NCI-H446 treated with DMSO at 0.1 percent for 48 hours (cell line): ENCODE measurements at places on chromosomes 7 and 10.

DNA sequence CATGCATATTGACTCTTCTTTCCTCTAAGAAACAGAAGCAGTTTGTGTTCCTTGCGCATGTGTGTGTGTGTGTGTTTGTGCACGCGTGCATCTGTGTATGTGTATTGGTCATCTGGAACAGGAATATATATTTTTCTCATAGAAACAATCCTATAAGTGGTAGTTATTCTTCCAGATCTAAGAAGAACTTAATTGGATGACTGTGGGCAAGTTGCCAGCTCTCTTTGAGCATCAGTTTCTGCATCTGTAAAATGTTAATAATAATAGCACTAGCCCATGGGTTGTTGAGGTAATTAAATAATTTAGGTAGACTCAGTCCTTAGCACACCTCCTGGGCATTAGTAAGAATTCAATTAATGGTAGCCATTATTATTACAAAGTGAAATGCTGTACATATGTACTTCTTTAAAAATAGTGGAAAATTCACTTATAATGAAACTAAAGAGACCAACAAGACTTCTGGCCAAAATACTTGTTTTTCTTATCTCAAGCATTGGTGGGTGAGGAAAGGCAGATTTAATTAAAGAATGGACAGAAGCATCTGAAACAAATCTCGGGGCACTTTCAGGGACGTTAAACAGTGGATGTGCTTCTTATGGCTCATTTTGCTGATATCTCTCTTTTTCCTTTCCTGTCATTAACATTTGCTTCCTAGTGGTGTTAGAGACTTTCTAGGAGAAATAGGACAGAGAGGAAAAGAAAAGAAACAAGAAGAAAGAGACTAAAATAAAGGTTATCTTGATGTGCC lies 124.9 kb upstream of the HABP2 start:
- no peak for DNase-seq

- DNase-seq: peak; percentile 80
These were observed 267.7 kb downstream of the ACTR3B start for GRCh38 chr7:153027210-153027609.

- DNase-seq: no peak
These were observed 25.2 kb upstream of the CRYGN start for GRCh38 chr7:151465169-151465568.

DNA sequence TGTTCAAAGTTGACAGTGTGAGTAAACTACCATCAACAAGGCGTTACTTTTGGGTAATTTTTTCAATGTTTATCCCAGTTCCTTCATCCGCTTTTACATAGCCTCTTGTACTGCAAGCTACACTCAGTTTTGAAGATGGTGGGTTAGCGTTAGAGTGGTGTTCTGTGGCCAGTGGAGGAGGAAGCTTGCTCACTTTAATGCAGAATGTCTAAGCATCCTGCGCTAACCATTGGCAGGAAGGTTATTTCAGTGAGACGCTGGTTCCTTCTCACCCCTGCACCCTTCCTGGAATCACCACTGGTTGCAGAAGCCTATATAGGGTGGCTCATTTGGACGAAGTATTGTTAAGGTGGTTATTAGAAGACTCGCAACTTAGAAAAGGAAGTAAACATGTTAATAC lies 159.1 kb downstream of the CELF2 start:
- no peak for DNase-seq

- no peak for DNase-seq
These were observed 15.4 kb upstream of the FZD9 start for GRCh38 chr7:73418113-73418703.

- DNase-seq: no peak
These were observed 80.0 kb downstream of the CSTF2T start for GRCh38 chr10:51619365-51619764.

DNA sequence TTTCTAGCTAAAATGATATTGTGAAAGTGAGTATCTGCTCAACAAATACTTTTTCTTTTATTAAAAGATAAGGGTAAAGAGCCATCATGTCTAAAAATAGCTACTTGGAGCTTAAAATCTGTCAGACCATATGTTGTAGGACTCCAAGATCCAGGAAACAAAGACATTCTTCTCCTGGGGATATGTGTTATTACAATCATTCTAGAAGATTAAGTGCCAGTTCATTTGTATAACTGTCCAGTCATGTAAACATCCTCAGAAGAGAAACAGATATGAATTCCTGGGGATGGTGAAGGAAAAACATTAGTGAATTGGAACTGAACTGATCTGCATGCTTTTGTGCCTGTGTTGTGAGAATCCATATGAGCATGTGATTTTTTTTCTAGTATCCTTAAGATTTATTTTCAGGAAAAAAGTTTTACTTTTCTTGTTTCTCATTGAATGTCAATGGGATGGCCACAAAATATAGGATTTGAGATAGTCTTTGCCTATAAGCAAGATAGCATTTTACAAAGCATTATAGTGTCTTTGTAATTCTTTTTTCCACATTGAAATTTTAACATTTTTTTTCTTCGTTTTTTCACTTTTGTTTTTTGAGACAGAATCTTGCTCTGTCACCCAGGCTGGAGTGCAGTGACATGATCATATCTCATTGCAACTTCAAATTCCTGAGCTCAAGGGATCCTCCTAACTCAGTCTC lies 14.4 kb upstream of the MTERF1 start:
- no peak for DNase-seq

DNA sequence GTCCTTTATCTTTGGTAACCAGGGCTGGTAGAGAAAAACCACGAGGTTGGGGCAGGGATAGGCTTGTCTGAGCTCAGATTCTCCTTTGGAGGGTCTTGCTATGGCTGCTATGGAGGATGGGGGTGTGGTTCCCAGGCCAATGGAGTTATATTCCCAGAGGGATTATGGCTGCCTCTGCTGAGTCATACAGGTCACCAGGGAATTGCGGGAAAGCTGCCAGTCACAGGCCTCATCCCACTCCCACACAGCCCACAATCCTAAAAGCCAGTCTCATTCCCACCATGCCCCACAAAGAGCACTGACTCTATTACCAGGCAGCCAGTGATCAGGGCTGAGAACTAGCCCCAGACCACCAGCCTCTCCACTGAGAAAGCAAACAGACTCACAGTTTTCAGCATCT lies 316.6 kb upstream of the TMEM229A start:
- no peak for DNase-seq

- DNase-seq: no peak
These were observed 8.5 kb upstream of the NFE2L3 start for GRCh38 chr7:26143298-26144048.

DNA sequence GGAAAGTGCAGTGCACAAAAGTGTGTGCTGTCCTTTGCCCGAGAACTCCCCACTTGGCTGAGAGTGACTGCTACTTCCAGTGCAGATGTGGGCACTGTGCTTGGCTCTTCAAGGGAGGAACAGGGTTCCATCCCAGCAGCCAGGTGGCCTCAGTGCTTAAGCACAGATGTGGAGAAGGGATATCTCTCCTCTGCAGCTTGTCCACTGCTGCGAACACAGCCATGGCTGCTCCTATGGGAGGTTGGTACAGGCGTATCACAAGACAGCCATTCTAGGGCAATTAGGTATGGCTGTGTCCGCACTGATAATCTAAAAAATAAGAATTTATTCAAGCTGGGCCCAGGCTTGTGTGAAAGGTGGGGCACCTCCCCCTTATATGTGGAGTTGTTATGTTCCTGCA lies 66.6 kb downstream of the GLCCI1 start:
- no peak for DNase-seq
